ENCODE measurements at places on chromosomes 13 and 19.

GRCh38 chr19:53906211-53907192, 2.6 kb upstream of the CACNG7 start:
- no peak for DNase-seq

- no peak for DNase-seq
Observed at GRCh38 chr13:44868397-44868796, 120.9 kb downstream of the NUFIP1 start.

- no peak for DNase-seq
Observed at GRCh38 chr19:38862321-38863059, 12.7 kb upstream of the HNRNPL start.

GRCh38 chr13:89694451-89694850, 1653.0 kb upstream of the MIR17HG start:
- no peak for DNase-seq

- DNase-seq, result peak; percentile 20
Observed at GRCh38 chr13:112885782-112886268, 83.2 kb upstream of the MCF2L start.

- no peak for DNase-seq
Observed at GRCh38 chr19:12665671-12666264, 774 bp downstream of the MAN2B1 start.

- peak; percentile 4 for DNase-seq
Observed at GRCh38 chr13:78372581-78372980, 230.8 kb downstream of the POU4F1 start.

Measured in fibroblast of skin of left quadriceps (primary cell).